ENCODE measurements at places on chromosomes 16 and 17.

DNA sequence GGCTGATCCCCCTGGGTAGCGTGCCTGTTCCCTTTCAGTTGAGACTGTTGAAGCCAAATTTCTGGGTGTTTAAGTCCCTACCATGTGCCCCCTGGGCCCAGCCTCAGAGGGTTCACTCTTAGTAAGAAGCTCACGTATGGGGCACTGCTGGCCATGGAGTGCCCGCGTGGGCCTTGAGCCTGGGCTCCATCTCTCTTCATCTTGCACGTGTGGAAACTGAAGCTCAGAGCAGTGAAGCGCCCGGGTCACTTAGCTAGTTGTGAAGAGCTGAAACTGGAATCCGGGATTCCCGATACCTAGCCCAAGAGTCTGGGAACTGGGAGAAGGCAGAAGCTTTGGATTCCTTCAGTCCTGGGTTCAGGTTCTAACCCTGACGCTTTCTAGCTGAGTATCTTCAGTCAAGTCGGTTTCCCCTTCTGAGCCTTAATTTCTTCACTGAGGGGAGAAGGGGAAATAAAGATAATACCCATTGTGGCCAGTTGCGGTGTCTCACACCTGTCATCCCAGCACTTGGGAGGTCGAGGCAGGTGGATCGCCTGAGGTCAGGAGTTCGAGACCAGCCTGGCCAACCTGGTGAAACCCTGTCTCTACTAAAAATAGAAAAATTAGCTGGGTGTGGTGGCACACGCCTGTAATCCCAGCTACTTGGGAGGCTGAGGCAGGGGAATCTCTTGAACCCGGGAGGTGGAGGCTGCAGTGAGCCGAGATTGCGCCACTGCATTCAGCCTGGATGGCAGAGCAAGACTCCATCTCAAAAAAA, 103.9 kb downstream of the OR1D5 start:
- DNase-seq, result no peak

GRCh38 chr17:6556121-6557039, at the start of gene PITPNM3:
Gene PITPNM3 (minus strand): TSS chr17:6556555. CDS start chr17:6556406, 149 bp downstream.
- no peak for DNase-seq

GRCh38 chr16:20942256-20942655, 41.7 kb downstream of the LYRM1 start:
- DNase-seq, result no peak

- no peak for DNase-seq
These were observed 13.7 kb downstream of the RARA start for GRCh38 chr17:40322358-40323315.

DNA sequence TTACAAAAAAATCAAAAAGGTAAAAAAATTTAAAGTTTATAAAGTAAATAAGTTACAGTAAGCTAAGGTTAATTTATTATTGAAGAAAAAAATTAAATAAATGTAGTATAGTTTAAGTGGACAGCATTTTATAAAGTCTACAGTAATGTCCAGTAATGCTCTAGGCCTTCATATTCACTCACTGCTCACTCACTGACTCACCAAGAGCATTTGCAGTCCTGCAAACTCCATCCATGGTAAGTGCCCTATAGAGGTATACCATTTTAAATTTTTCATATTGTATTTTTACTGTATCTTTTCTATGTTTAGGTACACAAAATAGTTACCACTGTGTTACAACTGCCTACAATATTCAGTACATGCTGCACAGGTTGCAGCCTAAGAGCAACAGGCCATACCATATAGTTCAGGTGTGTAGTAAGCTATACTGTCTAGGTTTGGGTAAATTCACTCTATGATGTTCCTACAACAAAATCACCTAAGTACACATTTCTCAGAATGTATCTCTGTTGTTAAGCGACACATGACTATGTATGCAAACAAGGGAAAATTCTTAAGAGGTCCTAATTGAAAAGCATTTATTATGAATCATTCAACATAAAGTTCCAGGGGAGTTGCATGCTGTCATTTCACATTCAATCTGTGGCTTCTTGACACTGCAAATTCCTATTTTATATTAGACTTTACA, 92.3 kb downstream of the SPAG9 start:
- no peak for DNase-seq

- no peak for DNase-seq
These were observed 37.7 kb upstream of the TOX3 start for GRCh38 chr16:52584354-52585320.

DNA sequence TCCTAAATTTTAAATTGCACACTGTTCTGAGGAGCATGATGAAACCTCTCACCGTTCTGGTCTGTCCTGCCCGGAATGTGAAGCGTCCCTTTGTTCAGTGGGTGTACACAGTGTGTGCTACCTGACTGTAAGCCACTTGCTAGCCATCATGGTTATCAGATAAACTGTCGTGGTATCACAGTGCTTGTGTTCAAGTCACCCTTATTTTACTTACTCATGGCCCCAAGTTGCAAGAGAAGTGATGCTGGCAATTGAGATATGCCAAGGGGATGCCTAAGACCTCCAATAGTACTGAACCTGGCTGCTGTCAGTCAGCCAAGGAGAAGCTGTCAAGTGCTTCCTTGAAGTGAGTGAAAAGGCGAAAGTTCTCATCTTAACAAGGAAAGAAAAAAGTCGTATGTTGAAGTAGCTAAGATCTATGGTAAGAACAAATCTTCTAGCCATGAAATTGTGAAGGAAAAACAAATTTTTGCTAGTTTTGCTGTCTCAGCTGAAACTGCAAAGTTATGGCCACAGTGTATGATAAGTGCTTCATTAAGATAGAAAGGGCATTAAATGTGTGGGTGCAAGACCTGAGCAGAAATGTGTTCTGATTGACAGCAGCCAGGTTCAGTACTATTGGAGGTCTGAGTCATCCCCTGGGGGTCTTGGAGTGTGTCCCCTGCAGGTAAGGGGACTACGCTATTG, 5.8 kb downstream of the PIK3R6 start:
- DNase-seq, result no peak

DNA sequence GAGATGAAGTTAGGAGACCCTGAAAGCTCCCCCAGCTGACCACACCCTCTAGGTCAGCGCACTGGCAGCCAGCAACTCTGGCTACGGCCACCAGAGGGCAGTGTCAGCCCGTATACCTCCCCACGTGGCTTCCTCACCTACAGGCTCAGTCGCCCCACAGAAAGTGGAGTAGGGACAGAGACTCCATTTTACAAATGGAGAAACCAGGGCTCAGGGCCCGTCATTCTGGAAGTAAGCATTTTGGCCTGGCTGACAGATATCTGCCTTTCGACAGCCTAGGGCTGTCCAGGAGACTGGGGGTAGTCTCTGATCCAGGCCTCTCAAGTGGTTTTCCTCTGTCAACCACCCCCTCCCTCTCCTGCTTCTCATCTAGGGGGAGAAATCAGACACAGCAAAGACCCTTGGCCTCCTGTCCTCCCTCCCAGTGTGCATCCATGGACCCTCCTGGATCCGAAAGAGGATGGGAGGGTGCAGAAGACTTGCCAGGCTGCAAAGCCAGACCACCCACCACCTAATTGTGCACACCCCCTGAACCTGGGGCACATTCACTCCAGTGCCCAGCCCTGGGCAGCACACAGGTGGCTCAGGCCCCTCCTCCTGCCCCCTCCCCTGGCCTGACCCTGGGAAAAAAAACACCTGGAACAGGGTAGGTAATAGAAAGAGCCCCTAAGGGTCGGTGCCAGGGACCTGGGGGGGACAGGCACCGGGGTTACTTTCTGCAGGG, 3.8 kb upstream of the HAP1 start:
- peak; percentile 88 for DNase-seq

GRCh38 chr17:27345141-27345904, 51.4 kb downstream of the WSB1 start:
- no peak for DNase-seq

- DNase-seq, result peak; percentile 62
These were observed 24.8 kb downstream of the MYO18A start for GRCh38 chr17:29155227-29155965.

DNA sequence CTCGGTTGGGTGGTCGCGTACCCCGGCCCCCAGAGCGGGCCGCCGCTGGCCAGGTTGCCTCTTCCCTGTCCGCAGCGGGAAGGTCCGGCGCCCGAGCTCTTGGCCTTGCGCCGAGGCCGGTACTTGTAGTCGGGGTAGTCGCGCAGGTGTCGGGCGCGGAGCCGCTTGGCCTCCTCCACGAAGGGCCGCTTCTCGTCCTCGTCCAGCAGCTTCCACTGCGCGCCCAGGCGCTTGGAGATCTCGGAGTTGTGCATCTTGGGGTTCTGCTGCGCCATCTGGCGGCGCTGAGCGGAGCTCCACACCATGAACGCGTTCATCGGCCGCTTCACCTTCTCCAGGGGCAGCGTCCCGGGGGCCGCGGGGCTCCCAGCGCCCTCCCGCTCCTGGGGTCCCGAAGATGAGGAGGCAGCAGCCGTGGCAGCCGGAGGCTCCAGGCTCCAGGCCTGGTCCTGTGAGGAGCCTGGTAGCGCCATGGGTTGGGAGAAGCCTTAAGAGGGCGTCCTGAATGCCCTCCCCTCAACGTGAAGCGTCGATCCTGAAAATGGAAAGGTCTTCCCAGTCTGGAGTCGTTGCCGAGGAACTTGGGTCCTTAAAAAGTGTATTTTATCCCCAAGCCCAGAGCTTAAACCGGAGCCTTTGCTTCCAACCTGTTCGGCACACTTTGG, 558 bp downstream of the SOX15 start:
- DNase-seq, result peak; percentile 81

- no peak for DNase-seq
These were observed 151.1 kb upstream of the COX10 start for GRCh38 chr17:13918247-13918646.

GRCh38 chr16:73093146-73094144, 45.5 kb upstream of the ZFHX3 start:
- no peak for DNase-seq

- no peak for DNase-seq
These were observed 4.4 kb upstream of the HOXB5 start for GRCh38 chr17:48597778-48598631.

DNA sequence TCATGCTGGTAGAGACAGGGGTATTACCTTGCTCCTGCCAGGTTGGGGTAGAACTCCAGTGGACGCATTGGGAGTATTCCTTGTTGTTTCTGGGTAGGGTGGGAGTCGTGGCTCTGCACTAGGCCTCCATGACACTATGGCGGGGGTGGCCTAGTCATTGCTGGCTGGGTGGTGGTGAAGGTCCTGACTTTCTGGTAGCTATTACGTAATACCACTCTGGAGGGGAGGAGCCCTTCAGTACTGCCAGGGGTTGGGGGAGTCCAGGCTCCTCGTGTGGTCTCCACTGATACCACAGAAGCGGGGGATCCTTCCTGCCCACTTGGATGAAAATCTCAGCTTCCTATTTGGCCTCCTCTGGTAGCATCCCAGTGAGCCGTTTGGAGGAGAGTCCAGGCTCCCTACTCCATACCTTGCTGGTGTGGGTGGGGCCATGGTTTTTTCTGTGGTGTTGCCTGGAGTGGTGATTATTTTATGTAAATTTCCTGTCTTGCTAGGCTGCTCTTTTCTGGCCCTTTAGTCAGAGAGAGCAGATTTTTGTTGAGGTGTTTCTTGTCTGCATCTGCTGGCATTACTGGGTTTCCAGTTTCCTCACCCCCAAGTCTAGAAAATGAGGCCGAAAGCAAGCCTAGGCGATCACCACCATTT, 65.8 kb upstream of the GNG13 start:
- DNase-seq, result no peak

DNA sequence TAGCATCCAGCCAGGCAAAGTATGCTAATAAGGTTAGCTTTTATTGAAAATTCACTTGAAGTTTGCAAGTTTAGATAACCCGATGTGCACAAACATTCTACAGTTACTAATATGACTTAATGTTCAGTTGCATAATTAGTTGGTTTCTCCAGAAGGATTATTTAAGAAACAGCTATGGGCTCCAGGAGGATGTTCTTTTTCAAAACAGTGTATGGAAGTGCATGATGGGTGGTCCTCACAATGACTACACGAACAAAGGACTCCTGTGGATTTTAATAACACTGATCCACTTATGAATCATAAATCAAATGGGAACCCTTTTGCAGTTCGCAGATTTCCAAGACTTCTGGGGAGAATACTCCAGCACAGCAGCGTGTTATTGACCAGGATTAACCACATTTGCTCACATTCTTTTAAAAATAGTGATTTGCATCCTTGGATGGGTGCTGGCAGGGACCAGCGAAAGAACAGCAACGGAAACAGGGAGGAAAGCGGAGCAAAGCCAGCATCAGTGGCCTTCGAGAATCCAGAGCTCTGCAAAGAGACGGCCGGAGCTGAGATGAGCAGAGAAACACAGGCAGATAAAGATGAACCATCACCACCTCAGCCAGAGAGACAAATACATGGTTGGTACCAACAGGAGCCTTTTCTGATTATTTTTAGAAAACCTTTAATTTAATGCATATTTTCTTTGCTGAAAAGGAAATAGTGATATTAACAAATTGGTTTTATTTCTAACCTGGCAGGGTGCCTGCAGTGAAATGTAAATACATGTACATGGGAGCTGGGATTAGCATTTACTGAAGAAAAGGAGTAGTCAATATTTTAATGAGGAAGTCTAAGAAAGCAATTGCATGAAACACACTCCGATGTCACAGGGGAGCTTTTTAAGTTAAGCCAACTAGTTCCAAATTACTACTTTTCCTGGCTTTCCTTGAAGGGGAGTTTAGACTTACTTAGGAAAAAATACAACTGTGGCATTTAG, 623.2 kb upstream of the ZFHX3 start:
- no peak for DNase-seq

- no peak for DNase-seq
These were observed 6.5 kb upstream of the CCL23 start for GRCh38 chr17:36024106-36024869.

GRCh38 chr17:78971756-78972506, 7.8 kb downstream of the LGALS3BP start:
- DNase-seq, result no peak

GRCh38 chr17:2346475-2346874, 9.2 kb downstream of the SGSM2 start:
- DNase-seq, result no peak

DNA sequence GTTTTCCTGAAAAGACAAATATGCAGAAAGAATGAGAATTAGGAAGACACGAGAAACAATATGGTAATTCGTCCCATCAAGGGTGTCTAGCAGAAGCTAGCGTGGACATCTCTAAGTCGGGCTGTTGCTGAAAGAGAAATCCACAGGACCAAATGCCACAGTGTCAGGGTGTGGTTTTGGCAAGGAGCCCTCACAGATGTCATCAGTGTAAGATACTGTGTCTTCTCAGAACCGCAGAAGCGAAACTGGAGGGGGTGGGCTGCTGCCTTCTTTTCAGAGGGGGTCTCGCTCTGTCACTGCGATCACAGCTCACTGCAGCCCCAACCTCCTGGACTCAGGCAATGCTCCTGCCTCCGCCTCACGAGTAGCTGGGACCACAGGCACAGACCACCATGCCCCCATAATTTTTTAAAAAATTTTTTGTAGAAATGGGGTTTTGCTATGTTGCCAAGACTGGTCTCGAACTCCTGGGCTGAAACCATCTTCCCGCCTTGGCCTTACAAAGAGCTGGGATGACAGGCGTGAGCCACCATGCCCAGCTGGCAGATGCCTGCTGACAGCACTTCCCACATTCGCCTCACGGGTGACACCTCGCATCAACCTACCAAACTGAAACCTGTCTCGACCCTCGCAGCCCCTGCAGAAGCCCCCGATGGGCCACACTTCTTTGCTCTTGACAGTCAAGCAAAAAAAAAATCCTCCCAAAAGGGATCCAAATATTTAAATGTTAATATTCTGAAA, 26.2 kb downstream of the TRAP1 start:
- no peak for DNase-seq

All from NCI-H460 (cell line).